ENCODE measurements at places on chromosomes 1 and 21. TPM values are rescaled to one million over a fixed set of nuclear protein-coding genes. Genes with fewer than 3 reads are reported as not detected.

Gene C1orf226
- 11.3 TPM for total RNA-seq

DNA sequence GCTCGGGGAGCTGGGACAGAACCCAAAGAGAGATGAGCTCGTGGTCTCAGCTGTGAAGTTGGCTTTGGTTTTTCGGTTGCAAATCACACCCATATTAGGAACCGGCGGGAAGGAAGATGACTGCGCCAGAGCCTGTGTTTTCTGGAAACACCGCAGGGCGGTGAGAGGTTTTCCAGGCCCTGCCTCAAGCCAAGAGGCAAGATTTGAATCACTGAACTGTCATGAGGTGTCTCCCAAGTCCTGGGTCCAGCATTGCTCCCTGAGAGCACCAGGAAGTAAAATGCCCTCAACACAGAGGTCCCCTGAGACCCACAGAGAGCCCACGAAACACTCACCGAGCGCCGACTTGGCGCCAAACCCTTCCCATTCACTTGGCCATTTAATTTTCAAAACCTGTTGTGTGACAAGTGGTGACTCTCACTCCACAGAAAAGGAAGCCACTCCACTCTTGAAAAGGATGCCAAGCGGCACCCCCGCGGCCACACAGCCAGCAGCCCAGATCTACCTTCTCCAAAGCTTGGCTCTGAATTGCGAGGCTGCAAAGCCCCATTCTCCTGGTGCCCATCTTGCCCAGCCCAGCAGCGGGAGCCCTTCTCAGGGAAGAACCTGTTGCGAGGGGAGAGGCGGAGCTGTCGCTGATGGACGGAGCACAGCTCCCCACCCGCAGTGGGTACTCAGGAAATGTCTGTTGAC lies 99.0 kb upstream of the RUNX3 start:
- peaks cover 6% of the 10 kb centered on the region for H3K4me1 ChIP-seq
- no peak overlapping the region for H3K27ac ChIP-seq
- no peak overlapping the region for H3K4me3 ChIP-seq
- H3K27me3 ChIP-seq, result no peaks in the 10 kb centered on the region
- no peaks in the 10 kb centered on the region for H3K36me3 ChIP-seq
- no peak for DNase-seq

DNA sequence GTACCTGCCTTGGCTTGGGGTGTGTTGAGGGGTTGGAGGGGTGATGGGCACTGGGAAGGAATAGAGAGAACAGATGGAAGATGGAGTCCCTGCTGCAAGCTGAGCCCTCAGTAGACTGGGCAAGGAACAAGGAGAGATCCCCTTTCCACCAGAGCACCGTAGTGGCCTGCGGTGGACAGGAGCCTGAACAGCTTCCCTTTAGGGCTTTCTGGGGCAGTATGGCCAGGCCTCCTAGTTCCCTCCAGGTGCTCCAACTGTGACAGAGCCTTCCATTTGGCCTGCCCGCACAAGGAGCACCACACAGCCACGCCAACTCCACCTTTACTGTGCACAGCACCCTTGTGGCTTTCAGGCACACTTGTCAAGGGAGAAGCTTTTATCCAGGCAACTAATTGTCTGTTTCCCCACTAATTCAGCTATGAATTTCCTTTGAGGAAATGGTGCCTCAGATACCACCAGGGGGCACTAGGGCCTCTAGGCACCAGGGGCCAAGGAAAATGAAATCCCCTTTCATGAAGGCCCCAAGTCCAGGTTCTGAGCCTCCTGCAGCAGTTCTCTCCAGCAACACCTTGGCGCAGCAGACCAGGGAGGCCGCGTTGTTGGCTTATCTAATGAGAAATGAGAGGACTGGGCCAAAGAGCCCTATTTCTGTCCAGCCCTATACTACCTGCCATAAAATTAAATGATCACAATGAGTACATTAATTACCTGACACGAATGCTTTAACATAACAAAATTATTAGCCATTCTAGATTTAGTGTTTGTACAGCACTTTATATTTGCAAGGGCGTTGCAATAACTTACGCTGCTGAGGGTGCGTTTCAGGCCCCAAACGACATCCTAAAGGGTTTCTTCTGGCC lies 23.1 kb upstream of the ERI3 start:
- H3K36me3 ChIP-seq, result no peaks in the 10 kb centered on the region
- peak; percentile 86 for DNase-seq
- no peak overlapping the region for H3K27ac ChIP-seq
- no peak overlapping the region for H3K4me3 ChIP-seq

DNA sequence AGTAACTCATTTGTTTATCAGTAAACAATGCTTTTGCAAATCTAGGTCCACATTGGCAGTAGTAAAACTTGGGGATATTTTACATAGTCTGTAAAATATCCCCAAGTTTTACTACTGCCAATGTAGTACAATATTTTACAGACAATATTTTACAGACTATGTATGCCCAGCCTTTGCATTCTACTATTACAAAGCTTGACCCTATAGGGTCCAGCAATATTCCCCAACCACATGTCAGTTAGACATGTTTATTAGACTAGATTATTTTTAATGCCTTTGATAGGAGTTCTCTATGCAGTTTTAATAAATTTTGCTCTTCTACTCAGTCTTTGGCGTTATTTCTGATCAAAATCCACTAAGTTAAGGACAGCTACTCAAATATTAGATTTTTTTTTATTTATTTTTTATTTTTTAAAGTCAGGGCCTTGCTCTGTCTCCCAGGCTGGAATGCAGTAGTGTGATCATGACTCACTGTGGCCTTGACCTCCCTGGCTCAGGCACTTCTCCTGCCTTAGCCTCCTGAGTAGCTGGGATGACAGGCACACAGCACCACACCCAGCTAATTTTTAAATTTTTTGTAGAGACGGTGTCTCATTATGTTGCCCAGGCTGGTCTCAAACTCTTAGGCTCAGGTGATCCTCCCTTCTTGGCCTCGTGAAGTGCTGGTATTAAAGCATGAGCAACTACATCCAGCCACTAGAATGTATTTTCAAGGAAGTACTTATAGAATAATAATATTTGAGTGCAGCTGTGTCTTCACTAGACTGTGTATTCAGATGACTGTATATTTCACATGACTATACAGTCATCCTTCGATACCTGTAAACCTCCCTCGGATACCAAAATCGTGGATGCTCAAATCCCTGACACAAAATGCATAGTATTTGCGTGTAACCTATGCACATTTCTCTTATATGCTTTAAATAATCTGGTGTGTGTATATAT lies 19.8 kb downstream of the MIER1 start:
- H3K27me3 ChIP-seq, result no peaks in the 10 kb centered on the region
- H3K4me1 ChIP-seq, result no peaks in the 10 kb centered on the region
- no peak overlapping the region for H3K4me3 ChIP-seq
- H3K36me3 ChIP-seq, result no peaks in the 10 kb centered on the region
- H3K27ac ChIP-seq, result no peak overlapping the region

DNA sequence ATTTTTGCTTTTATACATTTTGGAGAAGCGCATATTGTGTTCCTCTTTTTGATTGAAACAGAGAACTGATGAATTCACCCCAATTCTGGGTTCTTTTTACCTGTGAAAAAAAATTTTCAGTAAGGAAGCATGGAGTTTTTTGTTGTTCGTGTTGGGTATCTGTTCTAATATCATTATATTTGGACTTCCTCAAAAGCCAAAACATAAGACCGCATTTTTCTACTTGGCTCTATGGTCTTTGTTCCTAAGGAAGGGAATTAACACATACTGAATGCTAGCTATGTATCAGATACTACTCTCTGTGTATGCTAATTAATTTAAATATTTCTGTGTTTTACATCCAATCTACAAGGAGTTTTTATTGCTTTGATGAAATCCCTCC lies 12.9 kb downstream of the EPB41 start:
- no peak for DNase-seq
- H3K36me3 ChIP-seq, result no peaks in the 10 kb centered on the region

DNA sequence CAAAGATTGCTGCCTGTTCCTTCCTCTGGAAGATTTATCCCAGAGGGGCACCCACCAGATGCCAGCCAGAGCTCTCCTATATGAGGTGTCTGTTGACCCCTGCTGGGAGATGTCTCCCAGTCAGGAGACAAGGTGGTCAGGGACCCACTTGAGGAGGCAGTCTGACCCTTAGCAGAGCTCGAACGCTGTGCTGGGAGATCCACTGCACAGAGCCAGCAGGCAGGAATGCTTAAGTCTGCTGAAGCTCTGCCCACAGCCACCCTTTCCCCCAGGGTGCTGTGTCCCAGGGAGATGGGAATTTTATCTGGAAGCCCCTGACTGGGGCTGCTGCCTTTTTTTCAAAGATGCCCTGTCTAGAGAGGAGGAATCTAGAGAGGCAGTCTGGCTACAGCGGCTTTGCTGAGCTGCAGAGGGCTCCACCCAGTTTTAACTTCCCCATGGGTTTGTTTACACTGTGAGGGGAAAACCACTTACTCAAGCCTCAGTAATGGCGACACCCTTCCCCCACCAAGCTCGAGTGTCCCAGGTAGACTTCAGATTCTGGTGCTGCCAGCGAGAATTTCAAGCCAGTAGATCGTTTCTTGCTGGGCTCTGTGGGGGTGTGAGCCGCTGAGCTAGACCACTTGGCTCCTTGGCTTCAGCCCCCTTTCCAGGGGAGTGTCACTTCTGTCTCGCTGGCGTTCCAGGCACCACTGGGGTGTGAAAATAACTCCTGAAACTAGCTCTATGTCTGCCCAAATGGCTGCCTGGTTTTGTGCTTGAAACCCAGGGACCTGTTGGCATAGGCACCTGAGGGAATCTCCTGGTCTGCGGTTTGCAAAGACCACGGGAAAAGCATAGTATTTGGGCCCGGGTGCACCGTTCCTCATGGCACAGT lies 51.1 kb upstream of the PDC start:
- H3K27ac ChIP-seq, result no peak overlapping the region
- no peaks in the 10 kb centered on the region for H3K4me1 ChIP-seq
- H3K4me3 ChIP-seq, result no peak overlapping the region
- no peaks in the 10 kb centered on the region for H3K36me3 ChIP-seq
- no peaks in the 10 kb centered on the region for H3K27me3 ChIP-seq

DNA sequence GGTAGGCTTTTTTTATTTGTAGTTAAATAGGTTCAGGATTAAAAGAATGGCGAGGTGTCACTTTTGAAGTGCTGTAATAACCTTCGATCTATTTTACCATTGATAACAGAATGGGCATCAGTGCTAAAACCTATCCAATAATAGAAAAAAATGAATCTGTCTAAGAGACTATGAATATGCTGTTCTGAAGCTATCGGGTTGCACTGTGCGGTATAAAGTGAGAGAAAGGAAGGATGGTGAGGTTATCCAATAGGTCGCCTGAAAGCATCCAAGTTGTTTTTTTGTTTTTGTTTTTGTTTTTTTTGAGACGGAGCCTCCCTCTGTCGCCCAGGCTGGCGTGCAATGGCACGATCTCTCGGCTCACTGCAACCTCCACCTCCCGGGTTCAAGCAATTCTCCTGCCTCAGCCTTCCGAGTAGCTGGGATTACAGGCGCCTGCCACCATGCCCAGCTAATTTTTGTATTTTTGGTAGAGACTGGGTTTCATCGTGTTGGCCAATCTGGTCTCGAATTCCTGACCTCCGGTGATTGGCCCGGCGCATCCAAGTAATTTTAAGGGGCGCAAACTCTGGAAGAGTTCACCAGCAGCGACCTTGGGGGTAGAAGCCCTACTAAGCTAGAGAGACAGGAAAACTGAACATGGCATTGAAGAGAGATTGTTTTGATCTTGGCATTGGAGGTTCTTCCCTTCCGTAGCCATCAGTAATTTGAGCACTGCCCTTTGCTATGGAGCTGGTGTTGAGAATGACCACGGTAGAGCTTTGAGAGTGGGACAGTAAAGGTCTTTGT lies 8.7 kb upstream of the MDM4 start:
- no peaks in the 10 kb centered on the region for H3K27me3 ChIP-seq
- H3K27ac ChIP-seq, result peak overlapping the region; percentile 18
- peak overlapping the region; percentile 92 for H3K4me3 ChIP-seq

- H3K36me3 ChIP-seq, result no peaks in the 10 kb centered on the region
- H3K27me3 ChIP-seq, result no peaks in the 10 kb centered on the region
- H3K27ac ChIP-seq, result no peak overlapping the region
- DNase-seq, result no peak
- H3K4me3 ChIP-seq, result no peak overlapping the region
Measured at GRCh38 chr1:234231061-234231892, 142.0 kb upstream of the COA6 start.
